ENCODE measurements at places on chromosomes 5 and 9.

- peak; percentile 95 for DNase-seq
Observed at GRCh38 chr9:105067895-105068580, 140.1 kb upstream of the ABCA1 start.

GRCh38 chr9:138007566-138007917, 130.0 kb downstream of the CACNA1B start:
- no peak for DNase-seq

- DNase-seq: no peak
Observed at GRCh38 chr9:69995846-69996245, 47.8 kb upstream of the MAMDC2 start.

DNA sequence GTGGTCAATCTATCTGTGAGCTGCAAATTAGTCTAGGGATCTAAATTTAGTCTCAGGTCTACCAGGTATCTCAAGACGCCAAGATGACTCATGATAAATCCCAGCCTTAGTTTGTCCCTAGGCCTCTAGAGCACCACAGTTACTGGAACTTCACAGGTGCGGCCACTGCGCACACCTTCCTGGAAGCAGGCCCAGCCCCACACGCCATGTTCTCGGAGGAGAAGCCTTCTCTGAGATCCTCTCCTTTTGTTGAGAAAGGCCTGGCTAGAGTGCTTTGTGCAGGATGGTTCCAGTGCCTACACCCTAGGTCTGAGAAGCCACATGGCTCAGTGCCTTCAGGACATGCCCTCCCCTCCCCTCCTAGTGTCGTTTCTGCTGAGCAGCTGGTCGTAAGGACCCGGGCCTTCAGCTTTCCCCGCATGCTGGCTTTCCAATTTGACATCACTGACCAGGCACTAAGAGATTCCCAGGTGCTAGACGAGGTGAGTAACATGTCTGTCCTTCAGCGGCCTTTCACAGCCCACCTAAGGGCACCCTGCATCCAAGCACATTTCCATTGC, 51.9 kb downstream of the IPPK start:
- no peak for DNase-seq

DNA sequence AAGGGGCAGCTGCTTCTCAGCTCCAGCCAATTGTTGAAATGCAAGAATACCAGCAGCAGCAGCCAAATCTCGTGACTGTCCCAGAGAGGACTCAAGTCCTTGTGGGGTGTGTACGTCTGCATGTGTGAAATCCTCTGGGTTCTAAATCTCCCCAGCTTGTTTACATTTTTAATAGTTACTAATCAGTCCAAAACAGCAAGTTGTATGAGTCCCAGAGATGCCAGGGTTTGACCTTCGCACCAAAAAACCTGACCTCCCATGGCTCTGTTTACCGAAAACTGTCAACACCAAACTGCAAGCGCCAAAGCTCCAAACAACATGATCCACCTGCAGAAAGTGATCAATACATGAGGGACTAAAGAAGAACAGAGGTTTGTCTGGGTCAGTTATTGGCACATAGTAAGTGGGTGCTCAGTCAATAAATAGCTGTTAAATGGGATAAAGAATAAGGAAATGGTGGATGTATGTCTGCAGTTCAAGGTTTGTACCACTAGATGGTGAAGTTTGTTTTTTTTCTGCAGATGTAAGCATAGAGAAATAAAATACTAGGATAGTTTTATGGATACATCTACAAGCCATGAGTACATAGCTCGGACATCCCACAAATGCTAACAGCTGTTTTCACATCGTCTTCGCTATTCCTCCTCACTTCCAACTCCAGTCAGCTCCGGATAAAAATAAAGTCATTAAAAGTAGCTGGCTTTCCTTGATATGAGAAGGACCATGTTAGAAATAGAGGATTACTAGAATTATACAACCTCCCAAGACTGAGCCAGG, 85.3 kb upstream of the ADRB2 start:
- peak; percentile 83 for DNase-seq
